ENCODE measurements at places on chromosomes 11 and 22. TPM values are rescaled to one million over a fixed set of nuclear protein-coding genes. Genes with fewer than 3 reads are reported as not detected.

OR5M10 gene
- not detected for polyA plus RNA-seq

GLYATL2 gene
- polyA plus RNA-seq: 0.09 TPM

OR5P2 gene
- polyA plus RNA-seq: not detected

A4GALT gene
- 29.3 TPM for polyA plus RNA-seq

USP47 gene
- polyA plus RNA-seq: 24.8 TPM

OR8D4 gene
- not detected for polyA plus RNA-seq

RIC3 gene
- polyA plus RNA-seq: 2.0 TPM

DEFB131B gene
- not detected for polyA plus RNA-seq

PRR14L gene
- 8.8 TPM for polyA plus RNA-seq

MYEOV gene
- 0.82 TPM for polyA plus RNA-seq

IFITM1 gene
- 531 TPM for polyA plus RNA-seq

PANX2 gene
- polyA plus RNA-seq: 2.3 TPM

CNGA4 gene
- 3.5 TPM for polyA plus RNA-seq

C11orf42 gene
- polyA plus RNA-seq: not detected

DEUP1 gene
- 0.39 TPM for polyA plus RNA-seq

GGTLC2 gene
- polyA plus RNA-seq: 0.56 TPM

MUC5AC gene
- 1.2 TPM for polyA plus RNA-seq

SYTL2 gene
- 10.3 TPM for polyA plus RNA-seq

SCN2B gene
- 0.20 TPM for polyA plus RNA-seq

UEVLD gene
- 10.9 TPM for polyA plus RNA-seq

ACER3 gene
- polyA plus RNA-seq: 7.9 TPM

USP2 gene
- polyA plus RNA-seq: 2.1 TPM

SCT gene
- polyA plus RNA-seq: not detected

ANGPTL5 gene
- polyA plus RNA-seq: 0.11 TPM

GSTT2B gene
- 8.9 TPM for polyA plus RNA-seq

IL17REL gene
- polyA plus RNA-seq: 0.19 TPM

SPTBN2 gene
- polyA plus RNA-seq: 9.4 TPM

SLC22A9 gene
- not detected for polyA plus RNA-seq

CBX7 gene
- 27.8 TPM for polyA plus RNA-seq

IGLL1 gene
- polyA plus RNA-seq: 0.16 TPM

F2 gene
- polyA plus RNA-seq: not detected

CRYBA4 gene
- polyA plus RNA-seq: 0.22 TPM

HEPN1 gene
- not detected for polyA plus RNA-seq

ZW10 gene
- 8.7 TPM for polyA plus RNA-seq

CTSF gene
- 6.6 TPM for polyA plus RNA-seq

GSC2 gene
- polyA plus RNA-seq: not detected

VSTM5 gene
- 0.08 TPM for polyA plus RNA-seq

TSPAN18 gene
- polyA plus RNA-seq: 8.3 TPM
